ENCODE measurements at places on chromosomes 2 and 18.

GRCh38 chr18:76573325-76574025 is 78.4 kb upstream of the ZNF516 start:
- DNase-seq, result no peak

DNA sequence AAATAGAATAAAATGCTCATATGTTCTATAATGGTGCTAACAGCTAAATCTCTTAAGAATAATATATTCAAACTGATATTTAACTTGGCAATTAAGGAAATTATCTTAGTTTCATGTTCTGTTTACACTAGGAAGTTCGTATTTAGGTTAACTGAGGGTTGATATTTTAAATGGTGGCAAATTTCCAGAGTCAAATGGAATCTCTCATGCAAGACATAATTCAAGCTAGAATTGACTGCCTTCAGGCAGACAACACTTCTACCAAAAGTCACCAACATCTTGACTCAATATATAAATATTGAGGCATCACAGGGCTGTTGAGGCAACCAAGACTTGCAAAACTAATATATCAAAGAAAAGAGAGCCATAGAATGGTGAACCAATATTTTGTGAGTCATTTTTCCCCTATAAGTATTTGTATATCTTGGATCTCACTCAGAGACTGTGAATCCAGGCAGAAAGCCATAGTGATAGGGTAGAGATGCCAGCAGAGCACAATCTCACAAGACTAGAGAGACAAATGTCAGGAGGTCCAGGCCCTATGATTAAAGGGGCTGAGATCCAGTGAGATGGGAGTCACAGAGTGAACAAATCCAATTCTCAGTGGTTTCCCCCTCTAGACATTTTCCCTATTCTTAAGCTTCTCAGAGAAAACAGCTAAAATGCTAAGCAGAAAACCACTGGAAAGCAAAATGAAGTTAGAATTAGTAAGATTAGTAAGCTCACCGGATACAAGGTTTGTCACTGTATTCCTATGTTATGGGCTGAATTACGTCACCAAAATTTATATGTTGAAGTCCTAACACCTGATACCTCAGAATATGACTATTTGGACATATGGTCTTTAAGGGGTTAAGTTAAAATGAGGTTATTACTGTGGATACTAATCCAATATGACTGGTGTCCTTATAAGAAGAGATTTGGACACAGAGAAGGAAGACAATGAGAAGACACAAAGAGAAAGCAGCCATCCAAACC is 358.2 kb upstream of the UBE2E3 start:
- DNase-seq, result no peak

- DNase-seq, result no peak
Measured at GRCh38 chr2:165407466-165407865, 62.0 kb upstream of the CSRNP3 start.

GRCh38 chr2:137192366-137193310 is 427.3 kb downstream of the THSD7B start:
- DNase-seq, result no peak

GRCh38 chr2:114108824-114109416 is 219.0 kb downstream of the ACTR3 start:
- DNase-seq, result no peak

GRCh38 chr2:86480105-86480504 is 38.9 kb downstream of the KDM3A start:
- DNase-seq, result no peak

DNA sequence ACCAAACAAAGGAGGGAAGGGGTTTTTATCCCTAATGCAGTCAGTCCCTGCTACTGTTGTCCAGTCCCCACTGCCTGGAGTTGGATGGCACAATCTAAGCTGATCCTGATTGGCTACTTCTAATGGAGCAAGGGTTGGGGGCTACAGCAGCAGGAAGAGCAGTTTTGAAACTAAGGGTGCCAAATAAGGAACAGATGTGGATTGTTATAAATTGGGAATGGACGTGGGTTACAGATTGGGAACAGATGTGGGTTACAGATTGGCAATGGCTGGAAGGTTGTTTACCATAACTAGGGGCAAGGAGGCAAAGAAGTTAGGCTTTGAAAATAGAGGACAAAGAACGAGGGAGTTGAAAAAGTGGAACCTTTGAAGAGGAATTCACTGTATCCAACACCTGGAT is 16.0 kb upstream of the PROM2 start:
- DNase-seq, result no peak

- DNase-seq, result no peak
Measured at GRCh38 chr2:236014408-236015131, 153.6 kb downstream of the GBX2 start.

- no peak for DNase-seq
Measured at GRCh38 chr2:27587025-27587424, 4.2 kb downstream of the ZNF512 start.

DNA sequence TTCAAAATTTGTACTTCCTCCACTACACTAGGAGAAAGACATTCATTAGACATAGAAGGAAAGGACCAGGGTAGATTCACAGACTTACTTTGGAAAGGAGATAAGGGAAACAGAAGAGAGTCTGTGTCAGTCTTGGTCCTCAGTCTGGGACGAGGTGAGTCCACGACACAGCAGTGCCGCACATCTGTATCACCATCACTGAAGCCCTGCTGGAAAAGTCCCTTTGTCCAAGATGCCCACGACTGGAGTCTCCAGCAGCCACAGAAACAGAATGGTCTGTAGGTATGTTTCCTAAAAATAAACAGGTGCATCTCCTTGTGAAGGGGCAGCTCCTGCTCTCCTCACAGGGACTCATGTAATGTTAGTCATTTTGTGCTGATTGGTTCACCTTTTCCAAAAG is 27.4 kb downstream of the COX7A2L start:
- DNase-seq, result no peak

DNA sequence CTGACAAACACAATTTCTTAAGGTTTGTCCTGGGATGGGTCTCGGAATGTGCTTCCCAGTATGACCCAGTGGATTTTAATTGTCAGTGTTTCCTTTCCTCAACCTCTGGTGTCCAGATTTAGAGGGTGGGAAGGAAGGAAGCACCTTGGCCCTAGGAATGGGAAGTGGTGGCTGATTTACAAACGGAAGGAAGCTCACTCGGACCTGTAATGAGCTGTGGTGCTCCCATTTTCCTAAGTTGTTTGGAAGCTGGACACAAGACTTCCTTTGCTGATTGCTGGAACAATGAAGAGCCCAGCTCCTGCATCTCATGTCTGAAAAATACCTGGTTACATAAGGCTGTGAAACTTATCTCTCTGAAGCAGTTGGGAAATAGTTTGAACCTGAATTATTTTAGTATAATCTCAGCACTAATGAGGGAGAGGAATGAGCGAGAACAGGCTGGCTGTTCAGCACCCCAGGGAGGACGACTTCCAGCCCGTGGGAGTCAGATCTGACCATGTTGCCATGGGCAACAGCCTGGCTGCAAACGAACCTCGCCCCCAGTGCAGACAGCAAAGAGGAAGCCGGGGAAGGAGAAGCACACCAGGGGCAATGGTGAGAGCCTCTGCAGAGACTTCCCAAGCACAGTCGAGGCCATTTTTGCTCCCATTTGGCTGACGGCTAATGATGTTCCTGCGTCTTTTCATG is 74.4 kb upstream of the ASB18 start:
- no peak for DNase-seq

GRCh38 chr2:38095079-38095995 is 19.4 kb upstream of the CYP1B1 start:
- DNase-seq, result no peak

DNA sequence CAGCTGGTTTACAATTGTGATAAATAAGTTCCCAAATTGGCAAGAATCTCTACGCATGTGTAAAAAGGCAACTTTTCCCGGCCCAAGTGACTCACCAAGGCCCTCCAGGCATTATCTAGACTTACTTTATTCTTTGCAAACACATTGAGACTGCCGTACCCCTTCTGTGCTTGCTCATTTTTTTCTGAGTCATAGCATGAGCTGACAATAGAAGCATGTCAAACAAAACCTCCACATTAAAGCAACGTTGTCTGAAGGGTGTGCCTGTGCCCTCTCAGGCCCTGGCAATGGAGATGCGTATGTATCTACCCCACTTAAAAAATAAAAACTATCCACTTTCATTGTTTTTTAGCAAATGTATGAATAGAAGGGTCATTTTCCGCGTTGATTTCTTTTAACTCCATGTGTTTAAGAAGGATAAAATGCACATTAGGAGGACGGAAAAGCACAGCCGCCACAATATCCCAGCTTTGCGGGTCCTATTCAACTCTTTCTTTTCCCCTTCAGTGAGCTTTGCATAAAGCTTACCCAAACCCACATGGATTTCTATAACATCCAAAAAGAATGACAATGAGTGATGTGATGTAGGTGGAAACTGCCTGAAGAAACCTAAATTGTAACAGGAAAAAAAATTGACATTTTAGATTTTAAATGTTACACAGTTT is 298.2 kb downstream of the CDCA7 start:
- no peak for DNase-seq

- DNase-seq, result no peak
Measured at GRCh38 chr18:51767293-51767692, 569.8 kb upstream of the MEX3C start.

GRCh38 chr2:41061356-41061755 is 609.5 kb upstream of the SLC8A1 start:
- no peak for DNase-seq

GRCh38 chr2:118769707-118770400 is 77.6 kb downstream of the EN1 start:
- no peak for DNase-seq

DNA sequence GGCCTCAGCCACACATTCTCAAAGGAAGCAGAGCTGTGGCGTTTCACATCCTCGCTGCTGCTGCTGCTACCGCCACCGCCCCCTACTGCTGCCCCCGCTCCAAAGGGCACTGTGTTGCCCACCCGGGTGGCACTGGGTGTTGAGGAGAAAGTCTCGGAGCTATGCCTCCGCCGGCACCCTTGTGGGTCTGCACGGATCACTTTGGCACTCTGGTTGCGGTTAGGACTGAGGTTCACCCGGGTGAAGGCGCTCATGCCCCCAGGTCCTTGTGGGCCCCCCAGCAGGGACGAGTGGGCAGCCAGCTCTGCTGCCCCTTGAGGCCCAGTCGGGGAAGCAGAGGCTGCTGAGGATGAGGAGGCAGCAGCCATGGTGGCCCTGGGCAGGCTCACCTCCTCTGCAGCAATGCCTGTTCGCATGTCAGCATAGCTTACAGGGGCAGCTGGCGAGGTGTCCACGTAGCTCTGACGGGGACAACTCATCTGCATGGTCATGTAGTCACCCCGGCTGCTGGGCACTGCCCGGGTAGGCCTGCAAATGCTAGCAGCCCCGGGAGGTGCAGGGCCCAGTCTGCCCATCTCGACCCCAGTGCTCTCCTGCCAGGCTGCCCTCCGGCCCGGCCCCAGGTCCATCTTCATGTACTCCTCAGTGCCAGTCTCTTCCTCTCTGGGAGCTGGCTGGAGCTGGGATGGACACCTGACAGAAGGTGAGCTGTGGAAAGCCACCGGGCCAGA is 4.2 kb downstream of the IRS1 start:
- no peak for DNase-seq

Data from CD4-positive, alpha-beta T cell treated with Interleukin-17A for 1 hour (primary cell).